DMS79 (cell line): ENCODE measurements at places on chromosomes 16 and 17.

DNA sequence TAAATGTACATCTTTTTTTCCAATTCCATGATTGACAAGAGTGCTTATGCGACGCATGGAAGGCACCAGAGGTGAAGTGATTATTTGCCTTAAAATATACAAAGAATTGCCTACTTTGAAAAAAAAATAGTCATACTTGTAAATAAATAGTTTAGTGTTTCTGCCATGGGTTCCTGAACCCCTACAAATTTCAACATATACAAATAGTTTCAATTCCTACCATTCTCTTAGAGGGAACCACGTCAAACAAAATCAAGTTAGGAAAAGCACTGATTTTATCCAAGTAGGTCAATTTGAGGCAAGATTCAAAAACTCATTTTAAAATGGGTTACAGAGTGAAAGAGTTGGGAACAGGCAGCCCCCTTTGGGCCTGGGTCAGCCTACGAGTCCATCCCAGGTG is 11.7 kb downstream of the CMTM3 start:
- no peak for DNase-seq

DNA sequence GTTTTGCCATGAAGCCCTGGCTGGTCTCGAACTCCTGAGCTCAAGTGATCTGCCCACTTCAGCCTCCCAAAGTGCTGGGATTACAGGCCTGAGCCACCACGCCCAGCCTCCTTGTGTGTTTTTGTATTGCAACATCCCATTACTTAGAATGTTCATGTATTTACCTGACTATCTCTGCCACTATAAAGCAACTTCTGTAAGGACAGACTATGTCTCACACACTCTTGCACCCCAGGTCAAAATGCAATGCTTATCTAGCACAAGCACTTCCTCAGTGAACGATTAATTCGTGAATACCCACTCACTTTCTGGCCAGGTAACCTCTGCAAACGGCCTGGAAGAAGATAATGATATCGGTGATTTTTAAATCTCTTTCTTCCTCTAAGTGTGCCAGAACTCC is 82.6 kb downstream of the NDEL1 start:
- no peak for DNase-seq

GRCh38 chr16:11742093-11742535 is 543 bp downstream of the TXNDC11 start:
- no peak for DNase-seq

GRCh38 chr16:5011637-5012036 is 22.1 kb downstream of the NAGPA start:
- no peak for DNase-seq

DNA sequence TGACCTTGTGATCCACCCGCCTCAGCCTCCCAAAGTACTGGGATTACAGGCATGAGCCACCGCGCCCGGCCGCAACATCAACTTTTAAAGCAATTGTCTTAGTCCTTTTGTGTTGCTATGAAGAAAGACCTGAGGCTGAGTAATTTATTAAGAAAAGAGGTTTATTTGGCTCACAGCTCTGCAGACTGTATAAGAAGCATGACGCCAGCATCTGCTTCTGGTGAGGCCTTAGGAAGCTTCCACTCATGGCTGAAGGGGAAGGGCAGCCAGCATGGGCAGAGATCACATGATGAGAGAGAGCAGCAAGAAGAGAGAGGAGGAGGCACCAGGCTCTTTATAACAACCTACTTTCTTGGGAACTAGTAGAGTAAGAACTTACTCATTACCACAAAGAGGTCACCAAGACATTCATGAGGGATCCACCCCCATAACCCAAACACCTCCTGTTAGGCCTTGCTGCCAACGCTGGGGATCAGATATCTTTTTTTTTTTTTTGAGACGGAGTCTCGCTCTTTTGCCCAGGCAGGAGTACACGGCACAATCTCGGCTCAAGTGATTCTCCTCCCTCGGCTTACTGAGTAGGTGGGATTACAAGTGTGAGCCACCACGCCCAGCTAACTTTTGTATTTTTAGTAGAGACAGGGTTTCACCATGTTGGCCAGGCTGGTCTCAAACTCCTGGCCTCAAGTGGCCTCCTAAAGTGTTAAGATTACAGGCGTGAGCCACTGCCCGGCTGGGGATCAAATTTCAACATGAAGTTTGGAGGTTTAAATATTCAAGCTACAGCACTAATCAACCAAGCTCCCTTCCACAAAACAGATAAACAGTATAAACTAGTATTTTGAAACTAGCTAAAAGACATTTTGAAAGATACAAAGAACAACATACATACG is 21.4 kb upstream of the GPT2 start:
- no peak for DNase-seq

DNA sequence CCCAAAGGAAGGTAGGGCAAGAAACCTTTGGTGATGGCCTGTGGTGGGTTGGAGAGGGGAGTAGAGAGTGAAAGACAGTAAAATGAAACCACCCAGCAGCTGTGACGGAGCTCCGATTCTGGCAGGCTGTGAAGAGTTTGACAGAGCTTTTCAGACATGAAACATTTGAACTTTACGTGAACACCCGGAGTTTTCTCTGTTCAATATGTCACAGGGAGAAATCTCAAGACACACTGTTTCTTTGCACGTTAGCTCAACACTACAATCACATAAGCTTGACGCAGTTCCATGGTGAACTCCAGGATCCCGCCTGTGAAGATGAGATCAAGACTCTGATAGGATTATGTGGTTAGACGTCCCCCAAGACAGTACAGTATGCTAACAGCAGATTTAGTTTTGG is 79.6 kb upstream of the CDH11 start:
- no peak for DNase-seq

GRCh38 chr16:15798671-15799070 is 58.2 kb downstream of the MYH11 start:
- no peak for DNase-seq

- DNase-seq, result peak; percentile 35
These were observed 16.0 kb upstream of the ZNHIT3 start for GRCh38 chr17:36470499-36470898.

GRCh38 chr16:80258407-80258806 is 282.4 kb upstream of the DYNLRB2 start:
- no peak for DNase-seq

DNA sequence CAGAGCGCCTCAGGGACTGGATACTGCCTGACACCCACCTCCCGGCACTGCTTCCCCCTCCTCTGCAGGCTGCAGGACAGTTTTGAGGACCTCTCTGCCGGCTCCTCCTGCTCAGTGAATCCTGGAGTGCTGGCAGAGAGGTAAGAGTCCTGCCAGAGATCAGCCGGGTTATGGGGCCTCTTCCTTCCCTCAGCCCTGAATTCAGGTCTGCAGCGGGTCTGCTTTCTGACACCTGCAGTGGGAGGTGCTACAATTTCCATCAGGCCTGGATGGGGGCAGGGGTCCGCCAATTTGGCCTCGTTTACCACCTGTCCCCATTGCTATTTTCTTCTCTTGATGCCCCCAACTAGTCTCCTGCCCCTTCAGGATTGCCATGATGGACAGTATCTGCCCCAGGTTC is 3.0 kb upstream of the NEURL4 start:
- no peak for DNase-seq

DNA sequence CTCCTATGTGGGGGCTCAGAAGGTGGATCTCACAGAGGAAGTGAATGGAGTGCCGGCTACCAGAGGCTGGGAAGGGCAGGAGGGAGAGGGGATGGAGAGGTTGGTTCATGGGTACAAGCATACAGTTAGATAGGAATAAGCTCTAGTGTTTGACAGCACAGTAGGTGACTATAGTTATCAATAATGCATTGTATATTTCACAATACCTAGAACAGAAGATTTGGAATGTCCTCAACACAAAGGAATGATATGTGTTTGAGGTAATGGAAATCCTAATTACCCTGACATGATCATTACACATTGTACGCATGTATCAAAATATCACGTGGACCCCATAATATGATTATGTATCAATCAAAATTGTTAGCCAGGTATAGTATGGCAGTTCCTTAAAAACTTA is 38.9 kb upstream of the MED9 start:
- no peak for DNase-seq

DNA sequence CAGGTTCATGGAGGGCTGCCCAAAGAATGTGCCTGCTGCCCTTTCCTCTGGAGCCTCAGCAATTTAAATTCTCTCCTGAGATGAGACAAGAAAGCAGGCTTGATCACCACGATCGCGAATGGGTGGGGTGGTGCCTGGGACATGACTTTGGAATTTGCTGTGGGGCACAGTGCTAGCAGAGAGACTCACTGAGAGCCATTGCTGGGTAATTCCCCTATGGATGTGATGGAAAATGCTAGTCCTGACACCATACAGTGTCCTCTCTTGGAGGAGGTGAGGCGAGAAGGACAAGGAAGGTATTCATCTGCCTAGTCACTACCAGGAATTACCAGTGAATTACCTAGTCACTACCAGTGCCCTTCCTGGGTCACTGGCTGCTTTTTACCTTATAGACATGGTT is 15.5 kb downstream of the FAM20A start:
- no peak for DNase-seq

DNA sequence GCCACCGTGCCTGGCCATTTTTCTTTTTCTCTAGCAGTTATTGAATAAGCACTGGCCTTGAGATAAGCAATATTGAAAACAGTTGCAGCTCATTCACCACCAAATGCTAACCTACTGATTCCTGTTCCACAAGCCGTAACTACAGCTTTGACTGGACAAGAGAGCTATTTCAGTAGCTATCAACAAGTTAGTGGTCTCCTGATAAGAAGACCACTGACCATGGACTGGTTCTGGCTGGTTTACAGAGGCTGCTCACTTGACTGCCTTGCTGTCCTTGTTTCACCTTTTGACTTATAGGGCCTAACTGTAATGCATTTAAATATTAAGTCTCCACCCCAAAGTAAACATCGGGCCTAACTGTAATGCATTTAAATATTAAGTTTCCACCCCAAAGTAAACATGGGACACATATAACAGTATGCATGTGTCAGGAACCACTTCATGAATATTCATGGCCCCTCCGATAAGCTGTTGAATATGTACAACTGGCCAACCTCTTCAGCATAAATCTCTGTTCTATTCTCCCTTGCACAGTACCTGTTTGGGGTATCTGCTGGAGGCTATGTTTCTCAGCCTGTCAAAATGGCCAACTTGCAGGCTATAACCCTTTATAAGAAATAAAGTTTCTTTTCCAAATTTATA is 94.1 kb downstream of the USP32 start:
- DNase-seq, result no peak

DNA sequence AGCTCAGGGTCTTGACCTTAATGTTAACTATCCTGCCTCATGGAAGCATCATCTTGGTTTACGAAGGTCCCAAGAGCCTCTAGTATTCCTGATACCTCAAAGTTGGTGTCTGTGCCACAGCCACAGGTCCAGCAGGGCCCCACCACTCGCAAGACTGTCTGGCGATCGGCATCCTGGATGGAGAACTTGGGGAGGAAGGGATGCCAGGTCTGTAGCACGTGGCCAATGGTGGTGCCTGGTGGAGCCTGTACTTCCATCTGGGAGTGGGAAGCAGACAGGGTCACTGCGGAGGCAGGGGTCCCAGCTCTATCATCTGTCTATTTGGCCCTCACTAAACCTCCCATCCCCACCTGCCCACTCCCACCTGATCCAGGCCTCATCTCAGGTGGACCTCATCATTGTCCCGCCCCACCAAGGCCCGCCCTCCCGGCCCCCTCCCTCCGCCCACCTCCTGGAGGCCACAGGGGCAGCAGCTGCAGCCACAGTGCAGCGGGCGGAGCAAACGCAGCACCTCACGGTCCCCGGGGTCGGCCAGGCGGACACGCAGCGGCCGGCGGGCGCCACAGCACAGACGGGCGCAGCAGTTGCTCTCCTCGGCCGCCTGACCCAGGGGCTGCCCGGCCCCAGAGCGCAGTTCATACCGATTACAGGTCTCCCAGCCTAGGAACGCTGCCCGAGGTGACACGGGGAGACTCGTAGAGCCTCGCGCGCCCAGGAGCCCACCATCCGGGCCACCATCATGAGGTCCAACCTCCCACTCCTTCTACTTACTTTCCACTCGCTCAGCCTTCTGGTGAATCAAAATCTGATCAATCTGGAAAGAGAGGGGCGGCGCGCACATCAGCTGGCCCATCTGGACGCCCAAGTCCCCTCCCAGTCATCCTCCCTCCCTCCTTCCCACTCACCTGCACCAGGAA is 1.4 kb downstream of the PLSCR3 start:
- DNase-seq, result no peak

GRCh38 chr17:40124279-40125141 is 2.7 kb downstream of the MSL1 start:
- DNase-seq, result peak; percentile 2

DNA sequence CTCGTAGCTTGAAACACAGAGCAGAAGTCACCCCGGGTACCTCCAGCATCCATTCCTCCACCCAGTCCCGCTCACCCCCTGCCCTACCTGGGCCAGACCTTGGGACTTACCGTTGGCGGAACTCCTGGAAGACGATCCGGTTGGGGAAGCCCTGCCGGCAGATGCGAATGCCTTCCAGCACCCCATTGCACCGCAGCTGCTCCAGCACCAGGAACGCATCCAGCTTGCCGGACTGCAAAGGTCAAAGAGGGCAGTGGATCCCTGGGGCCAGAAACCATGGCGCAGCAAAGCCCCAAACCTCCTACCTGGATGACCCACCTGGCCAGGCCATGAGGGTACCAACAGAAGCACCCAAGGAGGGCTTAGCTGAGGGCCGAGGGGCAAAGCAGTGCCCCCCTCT is 97.9 kb downstream of the NDE1 start:
- DNase-seq, result no peak

- DNase-seq, result no peak
These were observed 44.7 kb downstream of the COG7 start for GRCh38 chr16:23408242-23408822.

GRCh38 chr16:85253084-85253941 is 141.0 kb upstream of the CIBAR2 start:
- no peak for DNase-seq

- DNase-seq, result no peak
These were observed 1.4 kb downstream of the THUMPD1 start for GRCh38 chr16:20740007-20740883.

DNA sequence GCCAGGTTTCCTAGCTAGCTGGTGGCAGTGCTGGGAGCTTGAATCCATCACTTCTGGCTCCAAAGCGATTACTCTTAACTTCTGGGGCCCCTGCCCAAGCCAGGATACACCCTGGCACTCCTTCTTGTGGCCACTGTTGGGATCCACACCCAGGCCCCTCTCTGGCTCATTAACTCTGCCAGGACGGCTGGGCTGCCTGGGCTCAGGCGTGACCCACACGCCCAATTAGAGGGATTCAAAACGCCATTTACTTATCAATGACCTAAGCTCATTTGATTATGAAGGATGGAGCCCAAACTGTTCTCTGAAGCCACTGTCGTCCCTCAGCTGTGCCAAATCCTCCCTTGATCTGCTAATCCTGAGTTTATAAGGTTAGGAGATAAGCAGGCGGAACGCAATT is 79.7 kb upstream of the BRD7 start:
- DNase-seq, result no peak

- no peak for DNase-seq
These were observed 25.2 kb upstream of the TNS4 start for GRCh38 chr17:40526668-40527067.

- DNase-seq, result no peak
These were observed 12.0 kb downstream of the MYL4 start for GRCh38 chr17:47221154-47221553.

- no peak for DNase-seq
These were observed 31.2 kb downstream of the NFATC3 start for GRCh38 chr16:68116256-68116867.
